ENCODE measurements at places on chromosomes 4 and X.

DNA sequence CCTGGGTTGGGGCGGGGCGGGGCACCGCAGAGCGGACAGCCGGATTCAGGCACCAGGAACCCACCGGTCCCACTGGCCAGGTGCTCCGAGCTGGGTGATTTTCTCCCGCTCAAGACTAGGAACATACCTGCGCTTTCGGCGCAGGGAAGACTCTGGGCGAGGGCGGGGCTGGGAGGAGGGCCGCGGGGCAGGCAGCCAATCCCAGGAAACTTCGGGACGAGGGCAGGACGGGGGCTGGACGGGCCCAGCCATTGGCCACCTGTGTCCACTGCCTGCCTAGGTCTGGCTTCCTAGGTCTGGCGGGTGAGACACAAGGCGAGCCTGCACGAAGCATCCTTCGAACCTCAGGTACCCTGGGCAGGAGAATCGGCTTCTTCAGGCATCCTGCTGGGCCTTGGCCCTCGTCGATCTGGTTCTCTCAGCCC is 274 bp upstream of the ERVMER34-1 start:
- DNase-seq, result no peak

- DNase-seq, result no peak
Measured at GRCh38 chr4:102608190-102608589, 107.0 kb downstream of the NFKB1 start.

GRCh38 chrX:103688946-103689345 is 2.4 kb upstream of the MORF4L2 start:
- peak; percentile 30 for DNase-seq

DNA sequence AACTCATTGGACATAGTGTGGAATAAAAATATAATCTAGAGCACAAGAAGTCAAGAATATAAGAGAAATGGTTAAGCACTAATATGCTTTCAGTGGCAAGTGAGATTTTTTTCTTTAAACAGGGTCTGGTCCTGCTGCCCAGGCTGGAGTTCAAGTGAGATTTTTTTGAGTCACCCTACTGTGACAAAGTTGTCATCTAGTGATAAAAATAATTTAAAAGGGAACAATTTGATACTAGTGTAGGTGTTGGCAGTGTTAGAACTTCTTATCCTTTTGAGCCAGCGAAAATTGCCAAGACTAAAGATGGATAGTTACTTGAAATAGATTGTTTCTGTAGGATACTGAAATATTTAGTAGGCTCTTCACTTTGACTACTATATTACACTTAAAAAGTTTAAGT is 67.9 kb upstream of the TECRL start:
- no peak for DNase-seq

DNA sequence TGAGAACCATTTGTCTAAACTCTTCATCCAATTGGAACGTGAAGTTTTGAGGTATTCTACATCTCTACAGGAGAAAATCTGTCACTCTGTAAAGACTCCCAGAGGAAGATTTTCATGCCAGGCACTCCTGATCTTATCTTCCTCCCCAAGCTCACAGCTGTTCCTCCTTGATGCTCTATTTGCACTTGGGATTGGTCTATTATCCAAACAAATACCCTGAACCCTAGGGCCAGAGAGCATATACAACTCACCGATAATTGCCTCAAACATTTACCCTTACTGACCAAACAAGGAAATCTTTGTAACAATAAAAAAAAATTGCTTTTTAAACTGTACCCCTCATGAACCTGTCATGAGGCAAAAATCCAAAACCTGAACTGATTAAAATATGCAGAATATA is 372.7 kb downstream of the SH2D1A start:
- DNase-seq, result no peak

DNA sequence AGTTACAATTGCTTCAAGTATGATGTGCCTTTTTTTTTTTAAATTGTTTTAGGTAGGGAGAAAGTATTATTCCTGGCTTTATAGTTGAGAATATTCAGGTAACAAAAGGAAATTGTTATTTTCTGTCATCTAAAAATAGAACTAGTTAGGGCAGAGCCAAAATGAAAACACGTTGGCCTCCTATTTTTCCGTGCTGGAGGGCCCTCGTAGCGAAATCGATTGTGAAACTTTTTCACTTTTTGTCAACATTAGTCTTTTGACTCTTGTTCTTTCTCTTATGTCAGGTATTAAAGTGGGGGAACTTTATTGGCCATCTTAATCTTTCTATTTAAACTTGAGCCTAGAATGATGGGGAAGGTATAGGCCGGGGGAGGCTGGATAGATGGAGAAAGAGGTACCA is 104.9 kb downstream of the ARHGAP10 start:
- no peak for DNase-seq

- no peak for DNase-seq
Measured at GRCh38 chrX:69089203-69089602, 76.0 kb downstream of the PJA1 start.

DNA sequence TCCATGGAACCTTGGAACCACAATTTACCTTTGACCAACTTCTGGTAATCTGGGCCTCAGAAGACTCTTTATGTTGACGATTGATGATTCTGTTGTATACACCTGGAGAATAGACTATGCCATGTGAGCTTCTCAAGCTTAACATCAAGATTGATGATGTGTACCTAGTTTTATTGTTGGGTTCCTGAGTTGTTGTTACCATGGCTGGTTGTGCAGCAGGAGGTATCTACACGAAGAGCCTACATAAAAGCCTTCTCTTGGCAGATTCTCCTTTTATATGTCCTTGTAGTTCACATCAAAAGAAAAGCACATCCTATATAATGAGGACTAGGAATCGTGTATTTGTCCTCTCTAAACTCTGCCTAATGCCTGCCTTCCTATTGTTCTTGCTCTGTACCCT is 272.0 kb downstream of the DTHD1 start:
- no peak for DNase-seq

DNA sequence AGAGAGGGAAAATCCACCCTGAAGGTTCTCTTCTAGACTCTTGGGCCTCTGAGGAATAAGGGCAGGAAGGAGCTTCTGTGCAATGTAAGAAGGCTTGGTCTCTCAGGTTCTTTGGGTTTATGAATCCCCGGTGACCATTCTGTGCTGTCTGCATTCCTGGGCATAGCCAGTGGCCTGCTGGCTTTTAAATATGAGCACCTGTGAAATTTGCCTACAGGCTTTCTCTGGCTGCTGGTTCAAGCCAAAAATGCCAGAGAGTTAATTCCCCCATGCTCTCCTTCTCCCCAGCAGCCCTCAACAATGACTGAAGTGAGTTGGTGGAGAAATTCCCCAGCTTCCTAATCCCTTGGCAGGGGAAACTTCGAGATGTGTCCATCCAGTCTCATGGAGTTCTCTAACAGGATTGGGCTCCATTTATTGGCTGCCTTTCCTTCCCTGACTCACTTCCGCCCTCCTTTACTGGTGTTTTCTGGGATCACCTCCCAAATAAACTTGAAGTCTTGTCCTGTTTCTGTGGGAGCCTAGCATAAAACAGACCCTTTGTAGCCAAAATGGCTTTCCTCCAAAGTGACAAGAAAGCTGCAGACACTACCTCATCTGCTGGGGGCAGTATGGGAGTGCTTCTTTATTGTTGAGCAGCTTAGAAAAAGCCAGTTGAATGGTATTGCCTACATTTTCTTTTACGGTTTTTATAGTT is 179.4 kb upstream of the CASK start:
- no peak for DNase-seq

DNA sequence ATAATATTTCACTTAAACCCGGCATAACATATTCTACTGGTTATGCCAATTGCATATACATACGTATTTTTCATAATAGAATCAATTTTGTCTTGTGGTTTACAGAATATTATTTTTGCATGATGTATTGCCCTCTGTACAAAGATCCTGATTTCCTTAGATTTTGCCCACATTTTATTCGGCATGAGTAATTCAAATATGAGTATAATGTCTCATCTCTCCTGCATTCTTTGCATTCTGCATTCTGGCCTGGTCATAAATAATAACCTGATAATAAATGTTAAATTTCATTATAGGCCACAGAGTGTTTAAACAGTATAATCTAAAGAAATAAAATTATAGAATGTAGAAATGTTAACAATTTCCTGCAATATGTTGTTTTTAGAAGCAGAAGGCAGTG is 205.3 kb downstream of the TLL1 start:
- no peak for DNase-seq

DNA sequence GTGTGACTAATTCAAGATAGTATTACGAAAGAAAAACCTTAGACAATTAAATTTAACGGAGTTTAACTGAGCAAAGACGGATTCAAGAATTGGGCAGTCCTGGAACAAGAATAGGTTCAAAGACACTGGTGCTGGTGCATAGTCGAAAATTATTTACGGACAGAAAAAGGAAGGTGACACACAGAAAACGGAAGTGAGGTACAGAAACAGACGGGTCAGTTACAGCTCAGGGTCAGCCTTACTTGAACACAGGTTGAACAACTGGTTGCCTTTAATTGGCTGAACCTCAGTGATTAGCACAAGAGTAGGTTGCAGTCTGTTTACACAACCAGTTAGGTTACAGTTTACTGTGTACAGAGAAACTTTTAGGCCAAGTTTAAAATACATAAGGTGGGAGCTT is 31.5 kb downstream of the KLHL8 start:
- DNase-seq, result no peak

DNA sequence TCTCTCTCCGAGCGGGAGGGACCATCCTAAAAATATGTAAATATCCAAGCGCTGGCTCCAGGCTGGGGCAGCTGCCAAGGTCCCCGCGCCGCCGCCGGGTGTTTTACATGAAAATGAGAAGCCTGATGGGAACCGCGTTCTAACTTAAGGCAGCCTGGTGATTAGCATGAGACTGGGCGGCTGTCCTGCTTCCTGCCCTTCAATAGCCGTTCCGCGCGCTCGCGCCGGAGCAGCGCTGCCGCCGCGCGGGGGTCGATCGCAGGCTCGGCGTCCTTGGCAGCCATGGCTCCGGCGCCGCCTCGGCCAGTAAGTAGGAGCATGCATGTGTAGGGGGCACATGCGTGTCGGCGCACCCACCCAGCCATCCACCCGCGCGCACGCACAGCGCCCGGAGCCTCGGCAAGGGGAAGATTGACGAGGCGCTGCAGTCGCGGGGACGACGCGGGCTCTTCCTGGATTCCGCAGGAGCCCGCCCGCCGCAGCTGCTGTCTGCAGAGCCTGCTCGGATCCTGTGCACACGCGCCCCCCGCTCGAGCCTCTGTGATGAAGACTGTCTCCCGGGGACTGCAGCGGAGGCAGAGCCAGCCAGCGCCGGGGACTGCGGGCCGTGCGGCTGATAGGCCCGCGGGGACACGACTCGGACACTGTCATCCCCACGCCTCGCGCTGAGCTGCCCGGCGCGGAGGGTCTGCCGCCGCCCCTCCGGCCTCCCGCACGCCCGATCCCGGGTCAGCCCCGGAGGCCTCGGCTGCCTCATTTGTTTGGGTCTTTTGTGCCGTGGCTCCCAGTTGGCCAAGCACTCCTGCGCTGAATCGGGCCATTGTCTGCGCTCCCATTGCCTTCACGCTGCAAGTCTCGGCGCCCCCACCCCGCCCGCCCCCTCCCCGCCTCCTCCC is 734 bp downstream of the STOX2 start:
- DNase-seq, result peak; percentile 10

DNA sequence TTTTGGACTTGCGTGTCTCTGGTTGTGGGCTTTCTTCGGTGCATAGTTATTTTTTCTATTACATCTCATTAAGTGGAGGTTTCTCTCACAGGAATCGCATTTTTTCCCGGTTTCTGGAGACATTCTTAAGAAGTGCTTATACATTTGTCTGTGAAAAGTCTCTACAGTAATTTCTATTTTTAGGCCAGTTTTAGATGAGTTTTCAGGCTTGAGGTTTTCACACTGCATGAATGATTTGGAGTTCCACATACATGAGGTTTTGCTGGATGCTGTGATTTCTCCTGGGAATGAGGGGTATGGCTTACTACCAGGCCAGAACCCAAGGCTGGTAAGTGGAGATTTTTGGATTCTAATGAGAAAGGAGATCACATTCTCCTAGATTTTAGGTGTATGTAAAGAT is 422.6 kb upstream of the SLIT2 start:
- DNase-seq, result no peak

- DNase-seq, result no peak
Measured at GRCh38 chr4:168272488-168272887, 46.1 kb downstream of the DDX60 start.

DNA sequence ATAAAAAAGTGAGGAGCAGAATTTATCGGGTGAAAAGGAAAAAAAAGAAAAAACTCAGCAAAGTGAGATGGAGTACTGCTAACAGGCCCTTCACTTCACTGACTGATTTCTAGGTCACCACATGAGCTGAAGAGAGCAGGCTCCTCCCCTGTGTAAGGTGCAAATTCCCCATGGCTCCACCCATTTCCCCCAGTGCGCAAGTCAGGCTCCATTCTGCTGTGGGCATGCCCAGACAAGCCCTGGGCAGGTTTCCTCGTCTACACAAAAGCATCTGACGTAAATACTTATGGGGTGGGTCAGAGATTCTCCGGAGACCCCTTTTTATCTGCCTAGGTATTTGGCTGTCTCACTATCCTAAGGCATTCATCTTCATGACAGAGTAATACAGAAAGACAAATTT is 157.9 kb downstream of the MAGEB5 start:
- DNase-seq, result no peak

GRCh38 chrX:136961594-136962135 is 72.1 kb downstream of the GPR101 start:
- DNase-seq, result no peak

DNA sequence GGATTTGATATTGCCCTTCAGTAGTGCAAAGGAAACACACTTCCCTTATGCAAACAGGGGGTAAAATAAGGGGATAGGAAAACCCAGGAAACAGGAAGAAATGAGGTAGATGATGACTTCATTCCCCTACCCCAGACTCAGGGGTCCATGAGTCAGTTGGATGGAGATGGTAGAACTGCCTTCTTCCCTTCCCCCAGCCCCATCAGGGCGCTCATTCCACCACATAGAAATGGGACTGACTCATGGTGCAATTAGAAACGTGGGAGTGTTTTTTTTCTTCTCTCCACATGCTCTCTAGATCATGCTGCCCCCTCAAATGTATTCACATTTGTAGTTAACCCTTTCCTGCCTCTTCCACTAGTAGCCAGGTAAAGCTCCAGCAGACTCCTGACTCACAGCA is 23.1 kb upstream of the ARMCX2 start:
- DNase-seq, result no peak

- DNase-seq, result no peak
Measured at GRCh38 chr4:41079881-41080560, 134.3 kb downstream of the APBB2 start.

GRCh38 chrX:18828832-18829404 is 121.5 kb downstream of the PPEF1 start:
- DNase-seq, result no peak

GRCh38 chr4:13238936-13239335 is 245.2 kb downstream of the RAB28 start:
- DNase-seq, result no peak

- DNase-seq, result no peak
Measured at GRCh38 chr4:154625971-154626370, 13.5 kb upstream of the FGG start.

GRCh38 chr4:36773467-36773866 is 471.1 kb upstream of the NWD2 start:
- no peak for DNase-seq

DNA sequence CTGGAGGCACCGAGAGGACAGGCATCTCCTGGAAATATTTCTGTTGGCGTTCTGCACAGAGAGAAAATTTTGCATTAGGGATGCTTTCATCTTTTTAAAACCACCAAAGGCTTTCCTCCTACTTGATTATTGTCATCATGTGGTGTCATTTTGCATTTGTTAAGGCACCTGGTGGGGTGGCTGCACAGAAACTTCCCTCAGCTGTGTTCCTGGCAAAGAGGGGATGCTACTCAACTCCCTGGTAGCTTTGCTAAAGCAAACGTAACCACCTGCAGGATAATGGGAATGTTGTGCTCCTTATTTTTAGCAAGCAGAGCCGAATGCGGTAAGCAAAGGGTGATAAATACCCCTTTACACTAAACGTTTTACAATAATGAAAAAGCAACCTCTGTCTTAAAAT is 229.8 kb downstream of the STIM2 start:
- no peak for DNase-seq

- no peak for DNase-seq
Measured at GRCh38 chr4:87257523-87257922, 37.1 kb upstream of the KLHL8 start.
